ENCODE measurements at places on chromosomes 3 and 15.

DNA sequence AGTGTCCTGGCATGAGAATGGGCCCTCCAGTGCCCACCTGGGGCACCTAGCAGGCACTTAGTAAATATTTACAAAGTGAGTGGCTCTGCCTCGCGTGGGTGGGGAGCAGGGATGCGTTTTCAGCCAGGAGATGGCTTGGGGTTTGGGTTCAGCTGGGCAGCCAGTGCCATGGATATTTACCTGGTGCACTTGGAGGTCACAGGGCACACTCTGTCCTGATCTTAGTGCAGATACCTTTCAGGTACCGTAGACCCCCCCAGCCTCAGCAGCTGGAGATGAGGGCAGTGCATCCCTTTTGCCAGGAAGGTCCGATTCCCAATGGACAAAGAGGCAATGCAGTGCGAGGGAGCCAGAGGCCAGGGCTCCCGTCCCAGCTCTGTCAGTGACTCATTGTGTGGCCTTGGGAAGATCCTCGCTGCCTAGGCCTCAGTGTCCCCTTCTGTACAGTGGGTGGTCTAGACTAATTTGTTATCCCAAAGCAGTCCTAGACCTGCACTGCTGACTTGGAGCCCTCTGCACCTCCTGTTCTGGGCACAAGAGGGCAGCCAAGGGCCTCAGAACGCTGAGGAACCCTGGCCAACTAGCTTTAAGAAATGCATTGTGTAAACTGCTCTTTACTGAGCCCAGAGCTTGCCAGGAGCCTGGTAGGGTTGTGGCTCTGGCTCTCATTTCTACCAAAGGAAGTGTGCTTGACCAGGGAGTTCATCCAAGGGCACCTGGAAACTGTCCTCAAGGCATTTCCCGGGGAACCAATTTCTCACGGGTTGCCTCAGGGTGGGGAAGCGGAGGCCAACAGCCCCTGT is 16.0 kb downstream of the HDAC11 start:
- peak; percentile 81 for DNase-seq

DNA sequence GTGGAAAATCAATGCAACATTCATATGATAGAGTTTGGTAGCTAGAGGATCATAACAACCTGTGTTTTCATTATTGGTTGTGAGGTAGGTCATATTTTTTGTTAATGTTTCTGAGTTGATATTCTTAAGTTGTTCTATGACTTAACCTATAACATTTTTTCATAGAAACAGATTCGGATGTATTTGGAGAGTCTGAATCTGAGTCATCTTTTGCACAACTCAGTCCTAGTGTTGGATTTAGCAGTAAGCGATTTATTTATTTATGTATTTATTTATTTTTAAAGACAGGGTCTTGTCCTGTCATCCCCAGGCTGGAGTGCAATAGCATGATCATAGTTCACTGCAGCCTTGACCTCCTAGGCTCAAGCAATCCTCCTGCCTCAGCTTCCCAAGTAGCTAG is 292.8 kb upstream of the ZNF717 start:
- DNase-seq = no peak

GRCh38 chr3:121718205-121718846 is 31.2 kb downstream of the GOLGB1 start:
- DNase-seq = no peak

- DNase-seq = no peak
Measured at GRCh38 chr15:25972141-25972675, 109.1 kb upstream of the ATP10A start.

DNA sequence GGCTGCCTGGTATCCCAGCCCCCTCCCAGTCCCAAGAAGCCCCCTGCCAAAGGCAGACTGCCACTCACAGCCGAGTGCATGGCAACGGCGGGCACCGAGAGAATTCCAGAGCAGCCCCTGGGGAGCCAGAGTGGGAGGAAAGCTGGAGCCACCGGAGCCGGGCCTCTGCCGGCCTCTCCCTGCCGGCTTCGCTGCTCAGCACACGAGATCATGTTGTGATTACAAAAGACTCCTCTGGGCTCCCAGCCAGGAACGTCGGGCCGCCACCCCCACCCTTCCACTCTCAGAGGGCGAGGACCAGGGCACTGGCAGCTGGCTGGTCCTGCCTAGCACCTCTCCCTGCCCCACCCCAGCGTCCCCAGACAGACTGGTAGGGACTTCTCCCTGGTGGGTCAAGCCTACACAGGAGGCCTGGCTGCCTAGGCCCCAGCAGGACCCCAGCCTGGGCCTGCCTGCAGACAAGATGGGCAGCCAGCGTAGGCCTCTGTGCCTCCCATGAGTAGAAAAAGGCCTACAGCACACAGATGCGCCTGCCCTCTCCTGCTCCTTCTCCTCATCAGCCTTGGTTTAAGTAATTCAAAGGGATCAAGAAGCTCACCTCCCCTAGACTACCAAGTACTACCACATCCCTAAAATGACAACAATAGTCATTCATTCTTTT is at the start of gene CCDC9B:
Gene CCDC9B, minus strand, starts transcription at position 200 of the 661 bp plus-strand sequence. Its CDS starts 120 bp downstream, at position 80.
- peak; percentile 92 for DNase-seq

DNA sequence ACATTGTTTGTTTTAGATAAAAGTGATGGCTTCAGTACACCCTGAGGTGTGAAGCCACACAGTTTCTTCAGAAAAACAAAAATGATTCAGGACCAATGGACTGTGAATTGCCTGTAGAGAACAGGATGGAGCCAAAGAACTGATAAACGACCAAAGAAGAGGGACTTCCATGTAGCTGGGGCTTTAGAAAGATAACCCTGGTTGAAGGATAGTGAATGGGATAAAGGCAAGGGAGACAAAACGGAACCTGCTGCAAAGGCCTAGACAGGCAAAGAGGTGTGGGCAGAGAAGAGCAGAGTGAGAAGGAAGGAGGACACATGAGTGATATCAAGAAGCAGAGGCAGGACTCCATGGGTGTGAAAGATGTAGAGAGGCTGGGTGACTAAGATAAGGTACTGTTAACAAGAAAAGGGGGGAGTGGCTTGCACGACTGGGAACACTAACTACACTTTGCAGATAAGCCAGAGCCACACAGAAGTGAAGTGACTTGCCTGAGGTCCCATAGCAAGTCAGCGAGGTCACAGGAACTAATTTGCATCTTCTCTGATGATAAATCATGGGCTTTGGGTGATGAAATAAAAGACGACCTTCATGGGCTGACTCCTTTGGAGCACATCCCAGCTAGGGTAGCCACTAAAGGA is 44.3 kb downstream of the RAB6B start:
- no peak for DNase-seq

GRCh38 chr3:17059989-17060550 is 175.3 kb downstream of the PLCL2 start:
- no peak for DNase-seq

GRCh38 chr15:40364251-40364650 is 6.2 kb downstream of the DISP2 start:
- DNase-seq = no peak

GRCh38 chr3:71640331-71640983 is 56.9 kb upstream of the FOXP1 start:
- DNase-seq = peak; percentile 15

DNA sequence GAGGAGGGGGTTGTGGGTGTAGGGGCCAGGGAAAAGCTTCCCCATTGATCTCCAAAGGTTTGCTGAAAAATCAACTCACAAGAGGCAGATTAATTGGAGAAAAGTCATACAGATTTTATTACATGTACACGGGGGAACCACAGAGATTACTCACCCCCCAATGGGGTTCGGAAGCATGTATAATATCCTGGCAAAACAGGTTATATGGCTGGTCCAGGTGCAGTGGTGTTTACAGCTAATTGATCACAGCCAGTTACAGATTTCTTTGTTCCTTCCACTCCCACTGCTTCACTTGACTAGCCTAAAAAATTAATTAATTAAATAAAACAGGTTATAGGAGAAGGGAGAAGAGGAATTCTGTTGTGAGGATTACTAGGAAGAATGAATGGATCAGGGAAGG is 22.4 kb downstream of the PRKCI start:
- no peak for DNase-seq

GRCh38 chr3:128480717-128481437 is 12.1 kb downstream of the GATA2 start:
- no peak for DNase-seq

DNA sequence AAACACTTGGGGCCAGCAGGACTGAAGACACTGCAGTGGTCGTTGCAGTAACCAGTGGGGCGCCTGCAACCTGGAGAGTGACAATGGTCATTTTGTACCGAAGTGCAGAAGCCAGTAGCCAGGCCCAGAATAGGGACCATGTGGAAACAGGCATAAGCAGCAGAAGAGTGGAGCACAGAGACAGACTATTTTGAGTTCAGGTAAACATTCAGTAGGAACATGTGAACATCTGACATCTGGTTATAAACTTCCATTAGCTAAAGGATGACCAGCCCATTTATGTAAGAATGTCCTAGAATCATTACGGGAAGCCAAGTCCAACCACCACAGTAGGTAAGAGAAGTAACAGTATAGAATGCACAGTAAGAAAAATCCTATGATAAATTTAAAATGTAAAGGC is 32.4 kb upstream of the TKT start:
- no peak for DNase-seq

DNA sequence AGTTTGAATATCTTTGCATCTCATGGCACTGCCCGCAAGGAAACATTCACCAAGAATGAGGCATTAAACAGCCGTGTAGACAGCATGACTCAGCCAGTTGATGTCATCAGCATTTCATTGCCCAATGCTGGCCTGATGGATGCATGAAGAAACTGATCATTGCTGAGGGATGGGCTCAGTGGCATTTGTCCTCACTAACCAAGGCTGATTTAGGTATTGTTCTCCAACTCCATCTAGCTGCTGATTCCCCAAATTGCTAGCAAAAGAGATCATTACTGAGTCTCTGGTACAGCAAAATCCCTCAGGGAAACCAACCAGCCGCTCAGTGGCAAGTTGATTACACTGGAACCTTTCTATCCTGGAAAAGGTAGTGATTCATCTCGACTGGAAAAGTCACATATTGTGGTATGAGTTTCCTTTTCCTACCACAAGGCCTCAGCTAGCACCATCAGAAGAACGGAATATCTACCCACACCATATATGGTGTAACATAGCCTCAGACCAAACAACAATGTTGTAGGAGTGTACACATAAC is 186.5 kb upstream of the GAP43 start:
- no peak for DNase-seq

DNA sequence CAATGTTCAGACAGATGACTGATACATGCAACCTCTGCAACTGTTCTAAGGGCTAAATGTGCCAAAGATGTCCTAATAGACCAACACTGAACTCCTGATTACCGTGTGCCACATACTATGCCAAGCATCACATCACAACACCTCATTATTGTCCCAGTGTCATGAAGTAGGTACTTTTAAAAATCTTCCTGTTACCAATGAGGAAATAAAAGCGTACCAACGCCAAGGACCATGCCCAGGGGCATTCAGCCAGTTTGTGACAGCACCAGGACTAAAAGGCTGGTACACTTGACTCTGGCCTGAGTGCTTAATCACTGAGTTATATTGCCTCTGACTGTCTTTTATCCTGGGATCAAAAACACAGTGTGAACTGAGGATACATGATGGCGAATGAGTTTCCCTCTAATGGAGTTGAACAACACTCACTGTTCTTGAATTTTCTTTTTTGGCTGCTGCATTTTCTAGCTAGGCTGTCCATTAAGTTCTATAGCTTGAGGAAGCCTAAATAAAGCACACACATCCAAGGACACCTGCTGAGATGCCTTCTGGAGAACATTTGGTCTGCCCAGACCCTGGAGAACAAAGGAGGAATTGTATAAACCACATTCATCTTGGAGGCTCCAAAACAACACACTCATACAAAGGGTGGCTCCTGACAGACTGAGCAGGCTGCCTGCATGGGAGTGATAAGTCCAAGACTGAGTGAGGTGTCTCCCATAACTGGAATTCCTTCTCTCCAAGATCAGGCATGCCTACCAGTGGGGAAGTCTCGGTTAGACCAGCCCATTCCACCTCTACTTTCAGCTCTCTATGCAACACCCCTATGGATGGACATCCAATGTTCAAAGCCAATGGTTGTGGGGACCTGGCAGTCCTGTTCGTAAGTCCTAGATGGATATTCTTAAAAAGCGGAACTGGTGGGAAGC is 126.7 kb upstream of the PRICKLE2 start:
- no peak for DNase-seq

GRCh38 chr3:55405436-55405835 is 81.7 kb downstream of the WNT5A start:
- DNase-seq = peak; percentile 1

DNA sequence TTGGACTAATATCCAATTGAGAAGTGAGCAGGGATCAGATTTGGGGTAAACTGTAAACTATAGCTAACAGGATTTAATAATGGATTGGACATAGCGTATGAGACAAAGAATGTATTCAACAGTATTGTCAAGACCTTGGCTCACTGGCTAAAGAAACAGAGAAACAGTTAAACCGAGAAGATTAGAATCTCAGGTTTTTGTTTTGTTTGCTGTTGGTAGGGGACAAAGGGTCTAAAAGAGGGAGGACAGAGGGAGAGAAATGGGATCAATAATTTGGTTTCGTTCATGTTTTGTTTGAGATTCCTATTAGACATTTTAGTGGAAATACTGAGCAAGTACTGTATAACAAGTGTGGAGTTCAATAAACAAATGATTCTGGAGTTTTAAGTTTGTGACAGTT is 28.6 kb downstream of the CLDN1 start:
- DNase-seq = no peak

- no peak for DNase-seq
Measured at GRCh38 chr15:41958002-41958420, 14.3 kb downstream of the EHD4 start.

- peak; percentile 46 for DNase-seq
Measured at GRCh38 chr3:127374086-127375010, 86.5 kb upstream of the PRR20G start.

DNA sequence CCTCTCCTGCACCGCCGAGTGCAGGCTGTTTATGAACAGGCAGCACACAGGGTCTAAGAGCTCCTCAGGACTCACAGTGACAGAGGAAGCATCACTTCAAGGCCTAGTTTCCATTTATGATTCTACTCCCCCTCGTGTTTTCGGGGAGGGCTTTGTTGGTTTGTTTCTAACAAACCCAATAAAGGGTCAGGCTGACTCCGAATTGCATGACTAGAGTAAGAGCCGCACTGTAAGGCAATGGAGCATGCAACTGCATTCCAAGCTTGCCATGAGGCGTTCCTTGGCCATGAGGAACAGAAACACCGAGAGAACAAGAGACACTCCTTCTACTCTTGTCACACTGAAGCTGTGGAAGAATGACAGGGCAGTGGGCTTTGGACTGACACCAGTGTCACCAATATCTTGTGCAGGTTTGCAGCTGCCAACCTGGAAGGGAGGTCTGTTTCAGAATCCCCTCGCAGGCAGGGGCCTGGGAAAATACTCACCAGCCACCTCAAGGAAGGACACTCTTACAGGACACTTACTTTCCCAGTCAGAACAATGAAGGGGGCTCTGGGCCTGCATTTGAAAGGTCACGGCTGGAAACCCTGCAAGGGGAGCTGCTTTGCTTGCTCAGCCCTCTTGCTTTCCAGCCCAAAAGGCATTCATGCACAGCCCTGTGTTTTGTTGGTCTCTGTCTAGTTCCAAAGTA is 96.8 kb downstream of the ADAMTS17 start:
- no peak for DNase-seq

GRCh38 chr3:123843668-123844067 is 40.5 kb downstream of the MYLK start:
- DNase-seq = no peak

- no peak for DNase-seq
Measured at GRCh38 chr3:54185740-54186139, 63.4 kb downstream of the CACNA2D3 start.

- DNase-seq = no peak
Measured at GRCh38 chr15:51267051-51267702, 71.2 kb downstream of the CYP19A1 start.

All from inflammatory macrophage (primary cell).